ENCODE measurements at places on chromosomes 2 and 18.

GRCh38 chr2:145010635-145011034, 490.7 kb upstream of the ZEB2 start:
- no peak for DNase-seq

DNA sequence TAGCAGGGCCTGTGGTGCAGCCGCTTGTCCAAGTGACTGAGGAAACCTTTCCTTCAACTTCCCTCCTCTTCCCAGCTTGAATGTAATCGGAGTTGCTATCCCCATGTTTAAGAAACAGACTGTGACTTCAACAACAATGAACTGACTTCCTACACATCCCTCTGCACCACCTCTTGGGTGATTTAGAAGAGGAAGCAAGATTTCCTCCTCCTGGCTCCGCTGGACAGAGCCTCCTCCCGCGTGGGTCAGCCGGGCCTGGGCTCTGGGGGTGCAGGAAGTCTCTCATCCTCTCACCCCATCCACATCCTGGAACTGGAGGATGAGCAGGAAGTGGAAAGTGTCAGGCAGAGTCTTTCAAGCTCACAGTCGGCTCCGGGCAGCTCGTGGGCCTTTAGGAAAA, 84.3 kb downstream of the GATA6 start:
- DNase-seq: no peak

- no peak for DNase-seq
Measured at GRCh38 chr2:174046172-174046571, 81.0 kb upstream of the SP3 start.

DNA sequence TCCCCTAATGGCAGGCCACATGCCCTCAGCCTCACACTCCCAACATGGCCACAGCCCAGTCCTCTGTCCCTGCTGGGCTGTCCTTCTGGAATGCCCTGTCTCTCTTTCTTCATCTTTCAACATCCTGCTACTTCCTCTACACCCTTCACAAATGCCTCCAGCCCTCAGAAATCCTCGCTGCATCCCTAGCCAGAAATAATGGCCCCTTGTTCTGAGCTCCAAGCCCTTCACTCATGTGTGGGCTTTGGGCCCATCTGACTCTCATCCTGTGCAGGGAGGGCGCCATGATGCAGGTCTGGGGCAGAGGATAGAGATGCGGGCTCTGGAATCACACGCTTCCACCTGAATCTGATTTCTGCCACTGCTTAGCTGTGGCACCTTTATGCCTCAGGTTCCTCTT, 181.9 kb downstream of the TNS1 start:
- no peak for DNase-seq

All from GM12865 (cell line).